Cerebellar cortex (tissue), 1 donor: ENCODE measurements at places on chromosomes 5 and 9.

DNA sequence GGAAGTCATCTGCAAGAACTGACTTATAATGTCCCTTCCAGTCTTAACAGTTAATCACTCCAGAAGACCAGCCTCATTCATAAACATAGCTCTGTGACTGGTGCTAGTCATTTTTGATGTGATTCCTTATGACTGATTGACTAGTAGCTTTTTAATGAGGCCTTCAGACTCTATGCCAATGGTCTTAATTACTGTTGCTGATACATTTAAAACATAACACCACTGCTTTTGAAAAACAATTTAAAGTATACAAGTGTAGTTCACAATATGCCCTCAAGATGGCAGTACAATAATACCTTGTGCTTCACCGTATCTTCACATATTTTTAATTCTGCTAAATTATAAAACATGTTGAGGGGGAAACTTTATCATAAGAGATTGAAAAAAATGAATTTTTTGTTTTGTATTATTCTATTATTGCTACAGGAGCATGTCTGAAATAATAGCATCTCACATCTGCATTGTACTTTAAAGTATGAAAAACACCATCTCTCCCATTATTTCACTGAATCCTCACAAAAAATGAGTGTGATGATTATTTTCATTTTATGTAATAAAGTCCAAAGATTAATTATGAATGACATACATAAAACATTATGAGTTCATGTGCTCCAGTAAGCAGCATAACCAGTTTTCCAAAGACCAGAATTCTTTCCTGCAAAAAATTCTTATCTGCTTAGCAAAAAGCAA lies 55.2 kb upstream of the SHISAL2B start:
- DNase-seq: peak; percentile 33

DNA sequence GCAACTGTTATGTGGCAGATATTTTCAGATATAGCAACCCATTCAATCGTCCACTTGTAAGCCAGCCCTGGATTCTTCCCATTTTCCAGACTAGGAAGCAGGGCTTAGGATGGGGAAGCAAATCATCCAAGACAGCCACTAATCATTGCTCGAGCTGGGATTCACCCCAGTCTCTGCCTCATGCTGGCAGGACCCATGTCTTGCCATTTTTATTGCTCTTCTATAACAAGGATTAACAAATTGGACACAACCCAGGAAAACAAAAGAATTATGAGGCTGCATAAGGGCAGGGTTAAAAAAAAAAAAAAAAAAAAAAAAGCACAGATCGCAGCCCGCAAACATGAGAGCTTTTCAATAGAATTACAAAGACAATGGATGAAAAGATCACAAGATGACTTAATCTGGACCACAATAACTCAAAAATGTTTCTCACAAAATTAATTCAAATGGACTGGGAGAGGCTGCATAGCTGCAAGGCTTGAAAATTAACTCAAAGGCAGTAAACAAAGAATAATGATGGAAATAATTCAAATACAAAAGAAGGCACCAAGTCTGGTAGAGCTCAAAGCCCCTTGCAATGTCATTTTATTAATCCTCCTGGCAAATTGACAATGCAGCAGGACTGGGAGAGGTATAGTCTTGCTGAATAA lies 40.7 kb downstream of the ASTN2 start:
- no peak for DNase-seq

GRCh38 chr9:70594386-70594944 lies 180.0 kb upstream of the KLF9 start:
- DNase-seq: peak; percentile 27

- no peak for DNase-seq
Observed at GRCh38 chr9:70595211-70595610, 180.8 kb upstream of the KLF9 start.

DNA sequence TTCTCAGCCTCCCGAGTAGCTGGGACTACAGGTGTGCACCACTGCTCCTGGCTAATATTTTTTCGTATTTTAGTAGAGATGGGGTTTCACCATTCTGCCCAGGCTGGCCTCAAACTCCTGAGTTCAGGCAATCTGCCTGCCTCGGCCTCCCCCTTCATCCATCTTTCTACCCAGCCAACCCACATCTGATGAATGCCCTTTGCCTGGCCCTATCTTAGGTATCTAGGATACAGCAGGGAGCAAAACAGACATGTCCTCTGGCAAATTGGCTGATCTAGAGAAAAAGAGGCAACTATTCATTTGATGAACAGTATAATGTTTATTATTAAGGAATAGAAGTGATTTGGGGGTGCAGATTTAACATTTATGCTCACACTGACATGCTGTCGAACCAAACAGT lies 123.0 kb downstream of the TRIO start:
- DNase-seq: no peak

- no peak for DNase-seq
Observed at GRCh38 chr5:96283589-96283988, 149.5 kb downstream of the PCSK1 start.

- DNase-seq: no peak
Observed at GRCh38 chr5:157566902-157567489, 8.6 kb downstream of the ADAM19 start.

GRCh38 chr9:4741365-4742089 lies 525 bp upstream of the AK3 start:
- peak; percentile 75 for DNase-seq
